ENCODE measurements at places on chromosomes 7 and 10. TPM values are rescaled to one million over a fixed set of nuclear protein-coding genes. Genes with fewer than 3 reads are reported as not detected.

The LDB1 gene
- total RNA-seq, result 68.5 TPM

The SFRP5 gene
- total RNA-seq, result 0.74 TPM

The DOCK4 gene
- 0.31 TPM for total RNA-seq

DNA sequence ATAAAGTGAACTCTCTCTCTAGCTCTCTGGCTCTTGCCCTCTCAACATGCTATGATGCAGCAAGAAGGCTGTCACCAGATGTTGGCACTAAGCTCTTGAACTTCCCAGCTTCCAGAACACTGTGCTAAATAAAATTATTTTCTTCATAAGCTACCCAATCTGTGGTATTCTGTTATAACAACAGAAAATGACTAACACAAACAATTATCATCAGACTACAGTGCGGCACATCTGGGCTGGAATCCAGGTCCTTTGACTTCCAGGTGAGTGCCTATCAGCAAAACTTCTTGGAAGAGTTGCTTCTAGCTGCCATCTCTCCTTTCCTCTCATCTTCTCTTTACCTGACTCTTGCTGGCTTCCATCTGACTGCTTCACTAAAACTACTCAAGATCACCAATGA is 20.4 kb downstream of the HTR7 start:
- H3K4me1 ChIP-seq, result no peaks in the 10 kb centered on the region
- peaks cover 2% of the 10 kb centered on the region for H3K27me3 ChIP-seq
- H3K36me3 ChIP-seq, result no peaks in the 10 kb centered on the region
- no peak overlapping the region for H3K27ac ChIP-seq
- no peak for DNase-seq

GRCh38 chr10:71344154-71344925 is 25.3 kb downstream of the SLC29A3 start:
- DNase-seq, result no peak
- H3K4me1 ChIP-seq, result peaks cover 2% of the 10 kb centered on the region
- H3K4me3 ChIP-seq, result no peak overlapping the region
- H3K27me3 ChIP-seq, result no peaks in the 10 kb centered on the region
- peaks cover 3% of the 10 kb centered on the region for H3K36me3 ChIP-seq
- no peak overlapping the region for H3K27ac ChIP-seq

DNA sequence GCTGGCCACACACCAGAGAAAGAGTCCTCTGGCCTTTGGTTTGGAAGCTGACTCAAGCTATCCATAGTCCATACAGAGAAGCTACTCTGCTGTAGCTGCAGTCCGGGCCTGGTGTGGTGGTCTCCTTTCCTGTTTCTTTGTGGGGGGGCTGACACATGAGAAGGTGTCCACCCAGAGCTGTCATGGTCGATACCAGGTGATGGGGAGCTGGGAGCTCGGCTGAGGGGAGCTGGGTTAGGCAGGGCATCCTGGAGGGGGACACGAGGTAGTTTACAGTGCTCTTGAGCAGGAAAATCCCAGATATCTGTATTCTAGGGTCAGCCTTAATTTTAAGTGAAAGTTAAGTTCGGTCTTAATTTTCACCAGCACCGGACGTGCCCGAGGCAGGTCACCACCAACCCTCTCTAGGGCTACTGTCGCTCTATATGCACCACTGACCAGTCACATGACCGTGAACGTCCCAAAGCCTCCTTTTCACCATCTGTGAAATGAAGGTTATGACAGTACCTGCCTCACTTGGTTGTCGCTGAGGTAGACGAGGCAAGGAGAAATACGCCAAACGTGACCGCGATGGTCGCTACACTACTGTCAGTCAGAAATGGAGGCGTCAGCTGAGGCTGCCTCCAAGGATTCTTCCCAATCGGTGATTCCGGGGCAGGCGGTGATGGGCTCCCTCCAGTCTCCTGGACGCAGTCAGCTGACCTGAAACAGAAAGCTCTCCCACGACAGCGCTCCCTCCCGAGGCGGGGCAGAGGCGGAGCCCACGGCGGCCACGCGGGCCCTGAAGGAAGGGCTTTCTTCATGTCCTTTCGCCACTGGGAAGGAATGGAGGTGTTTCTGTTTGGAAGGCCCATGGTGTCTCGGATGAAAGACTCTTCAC is 69.4 kb upstream of the SHH start:
- no peak overlapping the region for H3K27ac ChIP-seq
- H3K36me3 ChIP-seq, result no peaks in the 10 kb centered on the region
- H3K27me3 ChIP-seq, result peaks cover 3% of the 10 kb centered on the region
- no peak for DNase-seq
- H3K4me3 ChIP-seq, result no peak overlapping the region

The PAXIP1 gene
- total RNA-seq, result 23.9 TPM
